Activated naive CD8-positive, alpha-beta T cell treated with anti-CD3 and anti-CD28 coated beads, Interleukin-2, amount 50 U/mL, for 16 hours (primary cell): ENCODE measurements at places on chromosomes 1 and 21.

- DNase-seq, result no peak
These were observed 186.4 kb downstream of the MRPL39 start for GRCh38 chr21:25420831-25421230.

- DNase-seq, result no peak
These were observed 1.5 kb upstream of the GJB3 start for GRCh38 chr1:34779526-34779925.

DNA sequence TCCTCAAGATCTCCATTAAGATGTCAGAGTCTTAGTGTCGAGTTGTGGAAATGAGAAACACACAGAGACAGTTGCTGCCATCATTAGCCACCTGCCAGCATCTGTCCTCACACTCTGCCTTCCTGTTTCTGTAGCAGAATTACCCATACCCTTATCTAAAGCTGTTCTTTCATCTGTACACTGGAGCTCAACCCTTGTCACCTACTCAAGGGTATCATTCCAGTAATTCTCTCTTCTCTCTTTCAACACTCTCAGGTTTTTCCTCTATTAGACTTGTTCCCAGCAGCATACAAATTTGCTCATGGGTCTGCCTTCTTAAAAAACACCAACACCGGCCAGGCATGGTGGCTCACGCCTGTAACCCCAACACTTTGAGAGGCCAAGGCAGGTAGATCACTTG lies 27.4 kb upstream of the RNF2 start:
- DNase-seq, result no peak

DNA sequence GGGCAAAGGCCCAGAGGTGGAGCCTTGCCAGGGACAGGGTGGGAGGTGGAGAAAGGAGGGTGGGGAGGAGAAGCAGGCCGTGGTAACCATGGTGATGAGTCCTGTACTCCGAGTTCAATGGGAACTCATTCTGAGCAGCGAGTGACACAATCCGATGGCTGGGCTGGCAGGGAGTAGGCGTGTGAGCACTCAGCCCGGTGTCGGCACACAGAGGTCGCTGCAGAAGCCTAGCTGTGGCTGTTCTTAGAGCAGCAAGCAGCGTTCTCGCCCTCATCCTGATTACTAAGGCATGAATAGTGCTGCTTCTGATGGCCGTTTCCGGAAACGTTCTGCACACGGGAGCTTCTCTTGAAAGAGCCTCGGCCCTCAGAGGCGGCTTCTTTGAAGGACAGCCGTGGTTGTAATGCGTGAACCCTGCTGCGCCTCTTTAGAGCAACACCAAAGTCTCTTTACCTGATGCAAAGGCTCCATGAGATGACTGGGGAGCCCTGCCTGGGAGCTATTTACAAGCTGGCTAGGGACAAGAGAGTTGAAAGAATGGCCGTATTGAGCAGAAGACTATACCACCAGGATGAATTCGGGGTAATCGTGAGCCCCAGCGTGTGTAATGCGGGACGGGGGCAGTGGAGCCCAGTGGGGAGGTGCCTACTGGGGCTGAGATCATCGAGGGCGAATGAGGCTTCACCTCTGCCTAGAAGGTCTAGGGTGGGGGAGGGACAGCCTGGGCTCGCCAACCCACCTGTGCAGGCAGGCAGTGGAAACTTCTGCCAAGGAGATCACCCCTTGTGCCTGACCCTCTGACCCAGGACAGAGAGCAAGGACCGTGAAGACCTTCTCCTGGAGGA lies 72.8 kb upstream of the PAX7 start:
- no peak for DNase-seq

GRCh38 chr1:156248323-156248683 lies 447 bp upstream of the PAQR6 start:
- DNase-seq, result no peak

- DNase-seq, result no peak
These were observed 45.2 kb downstream of the MIGA1 start for GRCh38 chr1:77824694-77825093.

DNA sequence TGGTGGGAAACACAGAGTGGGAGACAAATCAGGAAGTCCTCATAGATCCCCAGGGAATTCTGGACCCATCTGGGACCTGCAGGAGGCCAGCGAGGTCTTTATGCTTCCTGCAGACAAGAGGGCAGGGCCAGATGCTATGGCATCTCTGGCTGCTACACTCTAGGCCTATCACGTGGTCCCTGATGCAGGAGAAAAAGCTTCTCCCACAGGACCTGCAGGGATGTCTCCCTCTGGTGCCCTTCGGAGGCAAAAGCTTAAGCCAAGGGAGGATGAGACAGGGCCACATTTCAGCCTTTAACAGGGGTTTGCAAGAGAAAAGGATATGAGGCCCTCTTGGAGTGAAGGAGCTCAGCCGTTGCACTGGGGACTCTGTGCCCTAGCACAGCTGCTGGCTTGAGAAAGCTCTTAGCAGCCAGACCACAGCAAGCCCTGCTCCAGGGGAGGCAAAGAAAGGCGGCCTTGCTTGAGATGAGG lies 243.0 kb downstream of the C1orf94 start:
- DNase-seq, result no peak

DNA sequence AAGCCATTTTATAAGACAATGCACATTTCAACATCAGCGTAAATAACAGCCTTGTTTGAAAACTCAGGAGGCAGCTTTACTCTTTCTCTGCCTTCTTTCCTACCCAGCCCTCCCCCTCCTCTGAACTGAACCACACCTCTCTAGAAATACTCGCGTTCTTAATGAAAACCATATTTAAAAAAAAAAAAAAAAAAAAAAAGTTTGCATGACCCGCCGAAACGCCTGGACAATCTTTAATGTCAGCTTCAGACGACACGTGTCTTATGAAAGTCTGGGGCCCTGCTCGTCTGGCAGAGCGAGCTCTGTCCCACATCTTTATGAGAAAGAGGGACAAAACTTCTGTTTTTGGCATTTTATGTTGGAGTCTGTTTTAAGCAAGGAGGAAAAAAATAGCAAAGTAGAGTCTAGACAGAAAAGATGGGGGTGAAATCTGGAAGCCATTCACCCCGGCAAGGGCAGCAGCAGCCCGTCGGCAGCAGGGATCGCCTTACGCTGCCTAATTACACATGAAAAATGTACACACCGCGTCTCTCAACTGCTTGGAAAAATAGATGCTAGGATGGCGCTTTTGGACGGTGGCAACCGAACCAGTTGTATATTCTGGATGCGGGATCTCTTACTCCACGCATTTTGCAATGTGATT lies 130.4 kb upstream of the ETS2 start:
- no peak for DNase-seq

DNA sequence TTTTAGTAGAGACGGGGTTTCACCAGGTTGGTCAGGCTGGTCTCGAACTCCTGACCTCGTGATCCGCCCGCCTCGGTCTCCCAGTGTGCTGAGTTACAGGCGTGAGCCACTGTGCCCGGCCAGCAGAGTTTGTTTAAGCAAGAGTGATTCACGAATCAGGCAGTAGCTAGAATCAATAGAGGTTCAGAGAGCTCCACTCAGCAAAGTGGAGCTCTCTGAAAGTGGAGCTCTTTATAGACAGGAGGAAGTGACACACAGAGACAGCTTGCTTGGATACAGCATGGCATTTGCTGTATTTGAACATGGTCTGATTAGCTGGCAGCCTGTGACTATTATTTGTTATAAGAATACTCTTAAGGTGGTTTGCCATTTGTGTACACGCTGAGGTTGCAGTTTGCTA lies 27.1 kb upstream of the CD34 start:
- DNase-seq, result no peak

- DNase-seq, result no peak
These were observed 236.1 kb downstream of the C1orf94 start for GRCh38 chr1:34412598-34413370.

GRCh38 chr1:232561381-232561780 lies 68.6 kb downstream of the SIPA1L2 start:
- DNase-seq, result no peak

DNA sequence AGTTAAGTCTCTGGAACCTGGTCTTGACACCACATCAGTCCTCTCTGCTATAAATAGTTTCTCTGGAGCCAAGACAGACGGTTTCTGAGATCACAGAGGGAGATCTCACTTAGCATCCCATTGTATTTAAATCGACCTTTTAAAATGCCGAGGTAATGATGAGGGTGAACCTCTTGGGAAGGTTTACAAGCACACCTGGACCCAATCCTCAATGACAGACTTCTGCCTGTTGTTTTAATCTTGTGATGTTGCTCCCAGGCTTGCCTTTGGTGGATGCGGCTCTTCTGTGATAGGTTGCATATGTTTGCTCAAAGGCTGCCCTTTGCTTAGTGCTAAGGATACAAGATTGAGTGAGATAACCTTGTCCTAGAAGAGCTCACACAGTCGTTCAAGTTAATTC lies 104.6 kb upstream of the L1TD1 start:
- no peak for DNase-seq
